NCI-H460 (cell line): ENCODE measurements at places on chromosomes 6 and 20. TPM values are rescaled to one million over a fixed set of nuclear protein-coding genes. Genes with fewer than 3 reads are reported as not detected.

Gene C6orf163
- 1.2 and 2.0 TPM in 2 replicates for total RNA-seq

Gene ID4
- total RNA-seq, result 0.57 TPM in 1 of 2 replicates, not detected in the other

Gene DNAH8
- total RNA-seq, result not detected in 2 replicates

Gene MUCL3
- 0.15 TPM in 1 of 2 replicates, not detected in the other for total RNA-seq

Gene MYCT1
- total RNA-seq, result 0.14 TPM in 1 of 2 replicates, not detected in the other

Gene CCN5
- total RNA-seq, result 5.3 and 8.1 TPM in 2 replicates

Gene KIF25
- total RNA-seq, result not detected in 2 replicates

Gene ENPP1
- 1.7 and 1.9 TPM in 2 replicates for total RNA-seq

Gene SIM1
- not detected in 2 replicates for total RNA-seq

Gene ASF1A
- total RNA-seq, result 54.6 and 56.8 TPM in 2 replicates

Gene C20orf144
- total RNA-seq, result not detected in 2 replicates

Gene CNBD2
- total RNA-seq, result 3.7 and 7.1 TPM in 2 replicates

Gene MEP1A
- total RNA-seq, result not detected in 2 replicates

Gene GCLC
- 59.9 and 62.6 TPM in 2 replicates for total RNA-seq

Gene RWDD2A
- 1.9 and 2.6 TPM in 2 replicates for total RNA-seq

Gene STK4
- total RNA-seq, result 32.2 and 42.4 TPM in 2 replicates

Gene AIF1
- total RNA-seq, result not detected in 2 replicates

Gene PNLDC1
- not detected in 2 replicates for total RNA-seq

Gene SUN5
- not detected in 2 replicates for total RNA-seq

Gene SRMS
- not detected in 2 replicates for total RNA-seq

Gene BPIFB2
- not detected in 2 replicates for total RNA-seq

Gene OR2H1
- not detected in 2 replicates for total RNA-seq

Gene LHFPL5
- total RNA-seq, result not detected in 2 replicates

Gene HSPA12B
- total RNA-seq, result not detected in 2 replicates
